Breast epithelium (tissue), 4 donors: ENCODE measurements at places on chromosomes 13 and 19. TPM values are rescaled to one million over a fixed set of nuclear protein-coding genes. Genes with fewer than 3 reads are reported as not detected.

The CEBPA gene
- 263 TPM for total RNA-seq

- DNase-seq = no peak
These were observed at the start of gene FUT2 for GRCh38 chr19:48695743-48696352. FUT2 (plus strand) TSS chr19:48695971; CDS start chr19:48702957, 6,986 bp downstream.

The TMIGD2 gene
- not detected for total RNA-seq

DNA sequence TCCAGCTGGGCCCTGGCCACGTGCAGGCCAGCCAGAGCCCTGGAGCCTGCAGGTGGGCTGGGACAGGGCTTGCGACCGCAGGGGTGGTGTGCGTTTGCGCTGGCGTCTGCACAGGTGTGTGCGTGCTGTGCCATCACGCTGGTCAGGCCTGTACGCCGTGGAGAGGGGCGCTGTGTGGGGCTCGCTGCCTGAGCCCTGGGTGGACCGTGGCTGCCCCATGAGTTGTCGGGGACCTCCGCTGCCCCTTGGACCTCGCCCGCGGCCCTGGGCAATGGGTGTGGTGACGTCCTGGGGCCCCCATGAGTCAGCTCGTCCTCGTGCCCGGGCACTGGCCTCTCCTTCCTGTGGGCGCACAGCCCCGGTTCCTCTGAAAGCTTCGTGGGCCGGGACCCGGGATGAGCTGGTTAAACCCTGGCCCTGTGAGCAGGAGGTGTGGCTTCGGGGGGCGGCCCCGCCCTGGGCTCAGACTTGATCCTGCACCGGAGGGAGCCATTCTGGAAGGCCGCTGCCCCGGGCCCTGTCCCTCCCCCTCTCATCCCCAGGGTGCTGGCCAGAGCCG lies 6.8 kb downstream of the CSNK1G2 start:
- DNase-seq = no peak

The PSG6 gene
- total RNA-seq = not detected

GRCh38 chr19:15584541-15585115 lies 30.4 kb upstream of the CYP4F8 start:
- DNase-seq = peak; percentile 87

DNA sequence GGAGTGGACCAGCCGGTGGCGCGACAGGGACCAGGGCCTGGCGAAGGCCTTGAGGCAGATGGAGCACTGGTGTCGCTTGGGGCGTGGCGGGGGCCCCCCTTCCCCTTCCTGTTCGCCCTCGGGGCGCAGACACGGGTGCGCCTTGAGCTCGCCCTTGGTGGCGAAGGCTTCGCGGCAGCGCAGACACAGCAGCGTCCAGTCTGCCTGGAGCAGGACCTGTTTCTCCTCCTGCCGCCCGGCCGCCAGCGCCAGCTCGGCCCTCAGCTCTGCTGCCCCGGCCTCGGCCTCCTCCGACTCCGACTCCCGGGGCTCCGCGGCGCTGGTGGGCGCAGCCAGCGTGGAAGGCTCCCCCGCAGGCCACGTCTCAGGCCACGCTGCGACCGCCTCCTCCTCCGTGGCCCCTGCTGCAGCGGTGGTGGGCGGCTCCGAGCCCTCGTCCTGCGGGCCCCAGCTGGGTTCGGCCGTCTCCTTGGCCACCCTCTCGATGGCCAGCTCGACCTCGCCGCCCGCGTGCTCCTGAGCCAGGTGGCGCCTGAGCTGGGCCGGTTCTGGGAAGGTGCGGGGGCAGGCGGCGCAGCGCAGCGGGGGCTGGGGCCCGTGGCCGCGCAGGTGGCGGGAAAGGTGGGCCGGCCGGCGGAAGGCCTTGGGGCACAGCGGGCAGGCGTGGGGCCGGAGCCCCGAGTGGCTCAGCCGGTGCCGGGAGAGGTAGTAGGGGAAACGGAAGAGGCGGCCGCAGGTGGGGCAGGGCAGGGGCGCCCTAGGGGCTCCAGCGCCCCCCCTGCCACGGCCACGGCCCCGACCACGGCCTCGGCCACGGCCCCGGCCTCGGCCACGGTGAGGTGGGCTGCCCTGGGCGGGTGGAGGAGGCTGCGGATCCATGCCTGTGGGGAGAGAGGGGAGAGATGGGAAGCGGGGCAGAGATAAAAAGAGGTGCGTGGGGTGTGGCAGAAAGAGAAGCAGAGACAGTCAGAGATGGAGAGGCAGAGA lies 1.6 kb downstream of the ZNF579 start:
- no peak for DNase-seq

The TEAD2 gene
- 30.0 TPM for total RNA-seq

DNA sequence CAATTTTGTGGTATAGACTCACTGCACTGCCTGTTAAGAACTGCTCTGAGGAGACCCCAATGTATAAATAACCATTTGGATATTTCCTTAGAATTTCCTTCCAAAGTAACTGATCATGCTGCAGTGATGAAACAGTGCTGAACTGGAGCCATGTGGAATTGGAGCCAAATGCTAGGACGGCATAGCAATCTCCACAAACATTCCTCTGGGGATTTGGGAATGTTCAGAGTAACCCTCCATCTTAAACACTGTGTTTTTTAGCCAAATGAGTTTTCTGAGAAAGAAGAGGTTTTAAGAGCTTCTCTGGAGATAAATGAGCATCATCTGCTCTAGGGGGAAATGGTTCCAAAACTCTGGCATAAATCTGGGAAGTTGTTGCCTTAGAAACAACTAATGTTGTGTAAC lies 98.2 kb downstream of the OLFM4 start:
- DNase-seq = no peak

DNA sequence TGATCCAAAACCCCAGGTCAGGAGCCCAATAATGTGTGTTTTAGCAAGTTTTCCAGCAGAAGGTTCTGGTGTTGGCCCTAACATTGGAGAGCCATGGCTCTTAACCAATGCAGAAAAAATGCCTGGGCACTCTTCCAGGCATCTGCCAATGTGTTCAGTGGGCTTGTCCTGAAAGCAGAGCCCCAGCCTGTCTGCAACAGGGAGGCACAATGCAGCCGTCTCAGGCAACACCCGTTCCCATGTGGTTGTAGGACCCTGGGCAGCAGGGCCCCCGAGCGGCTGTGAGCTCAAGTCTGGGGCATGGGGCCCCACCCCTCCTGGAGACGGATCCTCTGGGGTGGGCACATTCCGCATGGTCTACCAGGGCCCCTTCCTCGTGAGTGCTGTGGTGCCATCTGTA lies 58.1 kb upstream of the SIAH3 start:
- no peak for DNase-seq
